ENCODE measurements at places on chromosomes 1 and 21. TPM values are rescaled to one million over a fixed set of nuclear protein-coding genes. Genes with fewer than 3 reads are reported as not detected.

- DNase-seq, result peak; percentile 60
Measured at GRCh38 chr1:201584471-201585092, 45.7 kb downstream of the NAV1 start.

GRCh38 chr1:173507205-173507846 lies 30.2 kb downstream of the PRDX6 start:
- no peak for DNase-seq

GRCh38 chr1:27430903-27431600 lies 38.6 kb downstream of the GPR3 start:
- no peak for DNase-seq

DNA sequence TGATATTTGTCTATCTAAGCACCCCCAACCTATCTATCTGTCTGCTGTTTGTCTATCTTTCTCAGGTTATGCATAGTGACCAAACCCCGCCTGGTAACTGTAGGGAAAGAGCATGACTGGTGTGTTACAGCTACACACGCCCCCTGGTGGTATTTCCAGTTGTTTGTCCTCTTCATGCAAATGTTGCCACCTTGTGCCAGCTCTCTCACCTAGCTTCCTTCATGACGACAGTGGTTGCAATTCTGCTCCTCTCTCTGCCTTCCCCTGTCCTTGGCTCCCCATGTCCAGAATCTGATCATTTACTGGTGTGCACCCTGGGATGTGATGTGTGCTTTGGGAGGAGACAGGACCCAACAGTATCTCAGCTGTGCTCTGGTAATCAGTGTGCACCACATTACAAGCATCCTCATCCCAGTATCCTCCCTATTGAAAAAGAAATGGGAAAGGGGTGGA lies 8.1 kb upstream of the INKA2 start:
- peak; percentile 52 for DNase-seq

Gene STX12
- 40.8 TPM for total RNA-seq

DNA sequence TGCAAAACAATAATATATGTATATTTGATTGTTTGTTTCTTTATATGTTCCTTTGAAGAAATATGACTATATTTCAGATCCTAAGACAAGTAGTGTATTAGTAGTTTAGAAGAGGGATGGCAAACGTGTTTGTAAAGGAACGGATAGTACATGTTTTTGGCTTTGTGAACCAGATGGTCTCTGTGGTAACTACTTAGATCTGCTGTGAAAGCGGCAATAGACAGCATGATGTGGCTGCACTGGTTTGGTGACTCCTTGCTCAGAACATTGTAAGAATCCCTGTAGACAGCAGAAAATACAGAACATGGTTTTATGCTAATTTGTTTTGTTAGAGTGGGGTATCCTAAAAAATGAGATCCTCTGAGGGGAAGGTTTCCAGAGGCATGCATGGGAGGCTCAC lies 3.1 kb downstream of the ACADM start:
- no peak for DNase-seq

DNA sequence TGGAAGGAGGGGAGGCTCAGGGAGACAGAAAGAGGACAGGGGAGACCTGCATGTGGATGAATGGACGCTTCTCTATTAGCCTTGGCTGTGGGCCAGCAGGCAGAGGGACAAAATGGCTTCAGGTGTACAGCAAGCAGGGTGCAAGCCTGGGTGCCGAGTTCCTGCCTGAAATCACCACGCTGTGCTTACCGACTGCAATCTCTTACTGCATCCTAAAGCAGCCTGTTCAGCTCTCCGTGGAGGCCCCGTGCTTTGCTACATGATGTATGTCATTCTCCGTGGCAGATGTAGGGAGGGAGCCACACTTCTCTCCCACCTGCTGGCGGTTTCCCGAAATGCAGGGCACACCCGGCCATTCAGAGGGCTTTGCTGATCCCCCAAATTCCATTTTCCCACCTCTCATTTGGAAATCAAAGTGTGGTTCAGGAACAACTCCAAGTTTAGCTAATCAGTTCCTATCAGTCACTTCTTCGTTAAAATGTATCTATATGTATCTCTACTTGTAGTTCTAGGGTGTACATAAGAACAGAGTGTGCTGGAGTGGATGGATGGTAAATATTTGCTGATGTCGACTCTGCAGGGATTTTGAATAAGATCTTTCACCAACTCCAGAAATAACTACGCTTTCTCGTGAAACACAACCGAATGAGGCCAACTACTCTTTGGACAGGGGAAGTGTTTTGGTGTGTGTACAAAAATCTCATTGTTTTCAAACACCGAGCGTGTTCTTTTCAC lies 122.3 kb upstream of the BACE2 start:
- no peak for DNase-seq

DNA sequence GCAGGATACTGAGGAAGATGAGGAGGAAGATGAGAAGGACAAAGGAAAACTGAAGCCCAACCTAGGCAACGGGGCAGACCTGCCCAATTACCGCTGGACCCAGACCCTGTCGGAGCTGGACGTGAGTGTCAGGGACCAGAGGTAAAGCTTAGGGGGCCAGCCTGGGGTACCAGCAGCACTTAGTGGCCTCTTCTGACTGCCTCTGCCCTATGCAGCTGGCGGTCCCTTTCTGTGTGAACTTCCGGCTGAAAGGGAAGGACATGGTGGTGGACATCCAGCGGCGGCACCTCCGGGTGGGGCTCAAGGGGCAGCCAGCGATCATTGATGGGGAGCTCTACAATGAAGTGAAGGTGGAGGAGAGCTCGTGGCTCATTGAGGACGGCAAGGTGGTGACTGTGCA lies 17.6 kb downstream of the KDF1 start:
- no peak for DNase-seq

DNA sequence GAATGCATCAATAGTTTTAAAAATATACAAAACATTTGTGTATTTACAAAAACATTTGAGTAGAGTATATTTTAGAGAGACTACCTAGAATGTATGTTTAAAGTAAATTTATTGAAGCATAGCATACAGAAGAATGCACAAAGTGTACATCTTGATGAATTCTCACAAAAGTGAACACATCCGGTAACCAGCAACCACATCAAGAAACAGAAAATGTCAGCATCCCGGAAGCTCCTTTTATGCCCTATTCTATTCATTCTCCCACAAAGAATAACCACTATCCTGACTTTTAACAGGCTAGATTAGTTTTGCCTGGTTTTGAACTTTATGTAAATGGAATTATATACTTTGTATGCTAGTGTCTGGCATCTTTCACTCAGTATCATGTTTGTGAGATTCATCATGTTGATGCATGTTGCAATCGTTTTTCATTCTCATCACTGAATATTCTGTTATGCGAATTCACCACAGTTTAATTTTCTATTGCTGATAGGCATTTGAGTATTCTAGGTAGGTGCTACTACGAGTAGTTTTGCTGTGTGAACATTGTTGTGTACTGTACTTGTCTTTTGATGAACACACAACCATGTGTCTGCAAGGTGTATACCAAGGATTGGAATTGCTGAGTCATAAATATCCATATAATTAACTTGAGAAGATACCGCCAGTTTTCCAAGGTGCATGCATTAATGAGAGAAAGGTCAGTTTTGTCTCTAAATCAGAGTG lies 75.4 kb downstream of the CACHD1 start:
- no peak for DNase-seq

DNA sequence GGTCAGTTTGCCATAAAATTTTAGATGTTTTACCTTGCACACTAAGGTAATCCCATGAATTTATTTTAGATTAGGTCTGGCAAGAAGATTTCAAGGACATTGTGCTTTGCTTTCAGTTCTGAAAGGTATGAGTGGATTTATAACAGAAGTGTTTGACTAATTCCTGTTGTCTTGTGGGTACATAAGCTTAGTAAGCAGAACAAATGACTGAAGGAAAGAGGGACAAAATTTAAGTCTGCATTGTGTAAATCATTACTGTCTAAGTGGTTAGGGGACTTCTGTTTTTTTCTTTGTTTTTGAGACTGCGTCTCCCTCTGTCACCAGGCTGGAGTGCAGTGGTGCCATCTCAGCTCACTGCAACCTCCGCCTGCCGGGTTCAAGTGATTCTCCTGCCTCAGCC lies 60.1 kb downstream of the PKN2 start:
- no peak for DNase-seq

- DNase-seq, result no peak
Measured at GRCh38 chr1:116490588-116490987, 80.2 kb downstream of the CD58 start.

Gene TNFAIP8L2
- 2.1 TPM for total RNA-seq

- no peak for DNase-seq
Measured at GRCh38 chr1:17118706-17119075, 560 bp downstream of the PADI2 start.

DNA sequence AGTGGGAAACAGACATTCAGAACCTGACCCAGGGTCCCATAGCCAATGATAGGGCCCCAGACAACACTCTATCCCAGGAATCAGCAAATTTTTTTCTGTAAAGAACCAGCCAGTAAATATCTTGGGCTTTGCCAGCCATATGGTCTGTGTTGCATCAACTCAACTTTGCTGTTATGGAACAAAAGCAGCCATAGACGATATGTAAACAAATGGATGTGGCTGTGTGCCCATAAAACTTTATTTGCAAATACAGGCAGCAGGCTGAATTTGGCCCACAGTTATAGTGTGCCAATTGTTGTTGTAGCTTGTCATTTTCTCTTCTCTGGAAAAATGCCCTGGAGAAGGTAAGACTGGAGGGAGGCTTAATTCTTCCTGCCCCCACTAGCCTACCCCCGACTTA lies 431.1 kb upstream of the VAMP3 start:
- DNase-seq, result no peak

GRCh38 chr1:97332716-97333115 lies 588.1 kb downstream of the DPYD start:
- DNase-seq, result no peak

Gene C1orf141
- total RNA-seq, result not detected

GRCh38 chr1:209673631-209674417 lies 1.4 kb upstream of the G0S2 start:
- DNase-seq, result peak; percentile 58

DNA sequence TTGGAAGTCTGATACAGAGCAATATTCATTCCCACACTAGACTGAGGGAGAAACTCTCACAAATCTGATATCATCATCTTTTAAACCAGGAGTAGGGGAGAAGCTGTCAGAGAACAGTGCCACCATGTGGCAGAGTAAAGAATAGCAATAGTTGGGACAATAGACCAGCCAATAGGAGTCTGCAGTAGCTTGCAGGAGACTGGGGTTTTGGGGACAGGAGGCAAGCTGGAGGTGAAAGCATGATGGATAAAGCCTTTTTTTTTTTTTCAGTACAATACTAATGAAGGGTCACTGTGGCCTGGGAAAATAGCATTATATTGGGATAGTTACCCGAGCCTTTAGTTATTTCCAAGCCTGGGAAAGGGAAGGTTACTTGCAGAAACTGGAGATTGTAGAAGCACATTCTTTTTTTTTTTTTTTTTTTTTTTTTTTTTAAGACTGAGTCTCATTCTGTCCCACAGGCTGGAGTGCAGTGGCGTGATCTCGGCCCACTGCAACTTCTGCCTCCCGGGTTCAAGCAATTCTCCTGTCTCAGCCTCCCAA lies 120.7 kb downstream of the S1PR1 start:
- DNase-seq, result no peak

DNA sequence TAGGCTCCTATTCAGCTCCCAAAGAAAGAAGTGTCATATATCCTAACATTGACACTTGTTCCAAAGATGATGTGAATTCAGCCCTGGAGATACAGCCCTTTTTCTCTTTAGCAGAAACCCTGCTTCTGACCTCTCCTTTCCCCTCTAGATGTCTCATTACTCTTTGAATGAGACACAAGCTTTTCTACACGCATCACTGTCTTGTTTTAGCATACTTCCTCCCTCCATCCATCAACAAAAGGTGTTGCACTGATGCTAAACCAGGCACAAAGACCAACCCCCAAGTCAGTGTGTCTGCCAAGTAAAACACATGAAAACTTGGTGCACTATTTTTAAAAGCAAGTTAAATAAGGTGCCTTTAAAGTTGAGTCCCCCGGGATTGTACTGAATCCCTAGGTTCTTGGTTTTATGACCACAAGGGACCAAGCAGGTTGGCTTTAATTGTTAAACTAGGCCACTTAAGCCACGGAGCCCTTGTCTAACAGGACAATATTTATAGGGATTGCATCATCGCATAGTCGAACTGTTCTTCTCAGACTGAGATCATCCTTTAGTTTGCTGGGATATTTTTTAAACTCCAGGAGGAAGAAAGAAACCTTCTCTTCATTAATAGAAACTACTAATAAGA lies 101.0 kb upstream of the GUCA2B start:
- no peak for DNase-seq

DNA sequence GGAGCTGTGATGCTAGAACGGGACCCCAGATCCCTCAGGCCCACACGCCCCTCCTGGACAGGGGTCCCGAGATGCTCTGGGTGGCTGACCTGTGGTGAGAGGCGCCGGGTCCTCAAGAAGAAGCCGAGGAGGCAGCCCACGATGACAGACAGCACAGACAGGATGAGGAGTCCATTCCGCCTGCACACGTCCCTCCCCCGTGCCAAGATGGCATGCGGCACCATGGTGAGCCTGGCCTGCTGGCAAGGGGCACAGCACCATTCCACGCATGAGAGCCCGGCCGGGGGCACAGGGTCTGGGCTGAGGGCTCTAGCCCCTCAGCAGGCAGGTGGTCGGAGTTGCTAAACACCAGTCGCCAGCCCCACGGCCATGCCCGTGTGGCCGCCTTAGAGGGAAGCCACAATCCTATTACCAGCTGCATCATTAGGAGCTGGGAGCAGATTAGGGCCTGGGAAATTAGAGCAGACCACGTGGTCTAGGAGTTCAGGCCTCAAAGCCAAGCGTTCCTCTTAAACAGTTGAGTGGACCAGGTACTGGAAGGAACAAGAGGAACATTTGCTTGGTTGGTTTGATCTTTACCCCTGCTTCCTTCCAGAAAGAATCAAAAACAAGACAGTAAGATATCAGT lies at the start of gene SLC1A7:
Gene SLC1A7, minus strand, starts transcription at position 413 of the 628 bp plus-strand sequence. Its CDS starts 189 bp downstream, at position 224.
- no peak for DNase-seq

- no peak for DNase-seq
Measured at GRCh38 chr21:35510294-35510693, 461.2 kb upstream of the RUNX1 start.

- DNase-seq, result peak; percentile 82
Measured at GRCh38 chr1:246971090-246971721, 36.7 kb downstream of the ZNF695 start.

GRCh38 chr1:86447198-86447790 lies 21.4 kb upstream of the CLCA1 start:
- no peak for DNase-seq

All from right cardiac atrium (tissue), 5 donors.